ENCODE measurements at places on chromosomes 2 and 18.

DNA sequence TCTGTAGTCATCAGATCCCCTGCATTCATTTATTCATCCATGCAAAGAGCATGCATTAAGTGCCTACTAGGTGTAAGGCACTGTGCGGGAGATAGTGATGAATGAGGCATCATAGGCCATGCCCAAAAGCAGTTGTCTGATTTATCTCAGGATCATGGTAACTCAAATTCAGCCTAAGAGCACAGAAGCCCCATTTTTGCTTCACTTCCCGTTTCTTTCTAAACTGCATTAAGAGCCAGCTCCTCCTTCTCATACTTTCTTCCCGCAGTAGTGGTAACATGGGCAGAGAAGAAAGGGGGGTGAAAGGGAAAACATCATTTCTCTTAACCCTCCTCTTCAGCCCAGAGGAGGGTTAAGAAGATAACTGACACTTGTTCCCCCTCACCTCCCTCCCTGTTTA, 2.9 kb downstream of the GPR45 start:
- DNase-seq: no peak

DNA sequence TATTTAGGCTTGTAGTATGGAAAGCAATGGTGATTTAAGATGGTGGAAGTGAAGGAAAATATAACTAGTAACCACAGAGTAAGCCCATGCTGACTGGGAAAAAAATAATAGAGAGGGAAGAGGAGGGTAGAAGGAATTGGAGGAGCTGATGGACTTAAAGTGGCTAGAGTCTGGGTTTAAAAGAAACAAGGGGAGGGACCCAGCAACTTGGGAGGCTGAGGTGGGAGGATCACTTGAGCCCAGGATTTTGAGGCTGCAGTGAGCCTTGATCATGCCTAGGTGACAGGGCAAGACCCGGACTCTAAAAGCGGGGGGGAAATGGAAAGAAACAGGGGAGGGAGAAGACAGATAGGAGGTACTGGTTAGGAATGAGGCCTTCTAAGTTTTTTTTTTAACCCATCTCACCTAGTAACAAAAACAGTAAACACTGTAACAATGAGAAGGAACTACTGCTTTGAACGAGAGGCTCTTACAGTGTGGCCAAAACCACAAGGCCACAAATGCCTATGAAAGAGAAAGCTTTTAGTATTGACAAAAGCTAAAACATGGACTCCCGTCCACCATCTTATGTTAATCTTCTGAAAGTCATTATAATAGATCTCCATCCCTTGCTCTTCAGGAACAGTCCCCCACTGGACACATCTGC, 26.6 kb downstream of the METTL8 start:
- no peak for DNase-seq

DNA sequence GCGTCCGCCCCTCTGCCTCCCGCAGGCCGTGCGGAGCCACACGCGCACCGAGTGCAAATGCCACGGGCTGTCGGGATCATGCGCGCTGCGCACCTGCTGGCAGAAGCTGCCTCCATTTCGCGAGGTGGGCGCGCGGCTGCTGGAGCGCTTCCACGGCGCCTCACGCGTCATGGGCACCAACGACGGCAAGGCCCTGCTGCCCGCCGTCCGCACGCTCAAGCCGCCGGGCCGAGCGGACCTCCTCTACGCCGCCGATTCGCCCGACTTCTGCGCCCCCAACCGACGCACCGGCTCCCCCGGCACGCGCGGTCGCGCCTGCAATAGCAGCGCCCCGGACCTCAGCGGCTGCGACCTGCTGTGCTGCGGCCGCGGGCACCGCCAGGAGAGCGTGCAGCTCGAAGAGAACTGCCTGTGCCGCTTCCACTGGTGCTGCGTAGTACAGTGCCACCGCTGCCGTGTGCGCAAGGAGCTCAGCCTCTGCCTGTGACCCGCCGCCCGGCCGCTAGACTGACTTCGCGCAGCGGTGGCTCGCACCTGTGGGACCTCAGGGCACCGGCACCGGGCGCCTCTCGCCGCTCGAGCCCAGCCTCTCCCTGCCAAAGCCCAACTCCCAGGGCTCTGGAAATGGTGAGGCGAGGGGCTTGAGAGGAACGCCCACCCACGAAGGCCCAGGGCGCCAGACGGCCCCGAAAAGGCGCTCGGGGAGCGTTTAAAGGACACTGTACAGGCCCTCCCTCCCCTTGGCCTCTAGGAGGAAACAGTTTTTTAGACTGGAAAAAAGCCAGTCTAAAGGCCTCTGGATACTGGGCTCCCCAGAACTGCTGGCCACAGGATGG, 7.1 kb upstream of the WNT10A start:
- no peak for DNase-seq

- no peak for DNase-seq
Observed at GRCh38 chr18:79197531-79197930, 128.3 kb downstream of the ATP9B start.

- no peak for DNase-seq
Observed at GRCh38 chr2:217886091-217886490, 116.7 kb downstream of the TNS1 start.

DNA sequence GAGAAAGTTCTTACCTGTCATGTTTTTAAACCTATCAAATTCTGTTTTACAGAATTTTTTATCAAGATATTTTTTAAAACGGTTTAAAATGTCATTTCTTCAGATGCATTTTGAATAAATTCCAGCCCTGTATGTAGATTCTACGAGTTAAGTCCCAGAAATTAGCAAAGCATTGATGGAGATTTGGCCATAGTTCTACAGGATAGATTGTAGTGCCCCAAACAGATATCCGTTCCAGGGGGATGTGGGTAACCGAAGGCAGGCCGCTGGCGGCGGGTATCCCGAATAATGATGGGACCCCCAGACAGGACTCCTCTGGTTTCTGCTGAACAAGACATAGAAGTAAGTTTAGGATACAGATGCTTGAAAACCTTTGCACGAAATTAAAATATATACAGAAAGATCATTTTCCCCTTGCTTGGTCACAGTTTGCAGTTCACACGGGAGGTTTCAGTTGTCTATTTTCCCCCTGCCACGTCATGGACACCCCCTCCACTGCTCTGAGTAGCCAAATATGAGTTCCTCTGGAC, 755 bp downstream of the NOL4 start:
- DNase-seq: no peak
